GM06990 (cell line): ENCODE measurements at places on chromosomes 7 and 10.

DNA sequence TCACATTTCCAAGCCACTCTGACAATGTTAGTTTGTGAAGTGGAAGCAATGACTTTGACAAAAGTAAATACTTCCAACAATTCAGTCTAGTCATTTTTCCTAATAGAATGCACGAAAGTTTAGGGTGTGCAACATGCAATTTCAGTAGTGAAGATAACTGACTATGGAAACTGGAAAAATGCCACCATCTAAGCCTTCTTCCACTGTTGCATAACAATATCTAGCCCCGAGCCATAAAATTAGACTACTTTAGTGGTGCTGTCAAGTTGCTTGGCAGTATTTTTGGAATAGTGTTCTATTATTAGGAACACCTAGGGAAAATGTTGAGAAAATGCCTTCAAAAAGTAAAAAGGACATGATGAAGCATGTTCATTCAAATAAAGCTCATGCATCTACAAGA is 17.9 kb downstream of the SEMA3A start:
- no peak for DNase-seq

DNA sequence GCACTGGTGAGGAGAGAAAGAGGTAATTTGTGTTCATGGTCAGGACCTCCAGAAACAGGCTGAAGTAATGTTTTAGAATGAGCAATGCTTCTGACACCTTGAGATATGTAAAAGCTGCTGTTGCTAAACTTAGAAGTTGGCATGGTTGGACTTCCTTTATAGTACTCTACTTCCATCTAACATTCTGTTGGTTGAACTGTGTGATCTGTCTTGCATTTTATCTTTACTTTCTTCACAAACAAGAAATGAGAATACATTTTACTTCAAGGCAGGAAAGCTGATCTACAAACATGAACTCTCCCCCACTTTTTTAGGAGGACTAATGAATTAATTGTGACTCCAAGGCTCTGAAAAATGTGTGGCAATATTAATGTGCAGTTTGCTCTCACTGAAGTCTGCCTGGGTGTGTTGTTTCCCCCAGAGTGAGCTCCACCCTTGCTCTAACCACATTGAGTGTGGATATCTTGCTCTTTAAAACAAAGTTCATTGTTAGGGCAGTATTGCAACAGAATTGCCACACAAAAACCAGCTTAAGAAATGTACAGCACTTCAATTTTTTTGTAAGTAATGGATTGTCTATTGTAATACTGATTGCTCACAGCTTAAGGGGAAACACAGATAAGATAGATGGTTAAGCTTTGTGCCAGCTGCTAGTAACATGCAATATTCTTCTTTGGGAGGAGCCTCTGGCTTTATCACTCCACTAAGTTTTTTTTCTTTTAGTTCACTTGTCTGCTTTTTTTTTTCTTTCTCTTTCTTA is 69.0 kb downstream of the ADD3 start:
- DNase-seq: peak; percentile 55

DNA sequence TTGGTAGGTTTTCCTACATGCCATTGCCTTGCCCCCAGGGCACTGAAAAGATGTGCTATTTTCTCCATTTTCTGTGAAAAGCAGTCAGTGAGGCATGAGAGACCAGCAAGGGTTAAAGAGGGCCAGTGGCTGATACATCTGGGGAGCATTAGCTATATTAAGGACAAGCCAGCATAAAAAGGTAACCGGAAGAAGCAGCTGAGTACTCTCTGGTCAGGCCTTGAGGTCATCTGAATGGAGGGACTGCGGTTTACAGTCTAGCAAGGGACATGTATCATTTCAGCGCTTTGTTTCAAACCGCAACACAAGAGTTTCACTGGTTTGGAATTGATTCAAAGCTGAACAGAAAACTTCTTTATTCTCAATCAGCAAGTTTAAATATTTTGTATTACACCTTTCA is 120.4 kb downstream of the EPDR1 start:
- no peak for DNase-seq

GRCh38 chr7:109950256-109950655 is 1140.7 kb upstream of the LRRN3 start:
- DNase-seq: no peak

- no peak for DNase-seq
These were observed 155.9 kb downstream of the CDK14 start for GRCh38 chr7:90752051-90752450.

GRCh38 chr10:11173042-11173441 is 155.4 kb downstream of the CELF2 start:
- no peak for DNase-seq

- no peak for DNase-seq
These were observed 583.6 kb upstream of the LRRN3 start for GRCh38 chr7:110507369-110507768.

DNA sequence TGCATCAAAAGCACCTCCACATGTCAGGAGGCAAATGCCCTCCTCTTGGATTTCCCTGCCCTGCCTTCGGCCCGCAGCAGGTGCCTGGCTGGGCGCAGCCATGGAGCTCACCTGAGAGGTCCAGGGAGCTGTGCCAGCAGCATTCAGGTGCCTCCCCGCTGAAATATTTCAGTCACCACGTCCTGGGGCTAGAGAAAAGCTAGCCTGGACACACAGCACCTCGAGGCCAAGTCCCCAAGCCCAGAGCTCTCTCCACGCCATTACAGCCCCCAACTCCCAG is 102.7 kb downstream of the MAD1L1 start:
- no peak for DNase-seq

DNA sequence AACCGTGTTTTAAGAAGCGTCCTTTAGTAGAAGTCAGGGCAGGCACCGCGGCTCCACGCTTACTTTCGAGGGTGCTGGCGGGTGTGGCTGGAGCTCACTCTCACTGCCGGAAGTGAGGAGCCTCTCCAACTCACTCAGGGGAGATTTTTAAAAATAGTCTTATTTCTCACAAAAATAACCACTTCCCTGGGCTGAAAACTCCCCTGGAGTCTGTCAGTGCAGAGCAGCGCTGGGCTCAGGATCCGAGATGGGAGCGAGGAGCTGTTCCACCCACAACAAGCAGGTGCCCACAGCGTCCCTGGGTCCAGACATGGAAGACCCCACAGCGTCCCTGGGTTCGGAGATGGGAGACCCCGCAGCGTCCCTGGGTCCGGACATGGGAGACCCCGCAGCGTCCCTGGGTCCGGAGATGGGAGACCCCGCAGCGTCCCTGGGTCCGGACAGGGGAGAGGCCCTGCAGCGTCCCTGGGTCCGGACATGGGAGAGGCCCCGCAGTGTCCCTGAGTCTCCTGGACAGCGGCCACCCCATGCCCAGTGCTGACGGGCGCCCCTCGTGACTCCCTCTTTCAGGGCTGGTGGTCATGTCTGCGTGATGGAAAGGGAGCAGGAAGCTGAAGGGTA is 51.2 kb downstream of the VIPR2 start:
- DNase-seq: no peak

- peak; percentile 43 for DNase-seq
These were observed 7.0 kb downstream of the NAT16 start for GRCh38 chr7:101172854-101173751.

DNA sequence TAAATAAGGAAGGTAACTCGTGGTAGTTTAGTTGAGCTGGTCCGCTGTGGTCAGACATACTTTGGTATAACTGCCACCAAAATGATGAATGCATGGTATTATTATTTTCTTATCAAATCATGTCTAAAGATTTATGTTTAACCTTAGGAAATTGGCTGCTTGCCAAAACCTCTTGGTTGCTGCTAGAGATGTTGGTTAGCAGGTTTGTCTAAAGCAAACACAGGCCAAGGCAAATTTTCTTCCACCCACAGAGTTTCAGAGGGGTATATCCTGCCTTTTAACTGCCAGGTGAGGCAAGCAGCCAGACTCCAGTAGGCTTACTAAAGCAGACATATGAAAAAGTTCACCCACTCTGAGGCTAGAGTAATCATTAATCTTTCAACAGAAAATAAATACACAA is 101.4 kb downstream of the SEMA3E start:
- DNase-seq: no peak

- DNase-seq: peak; percentile 26
These were observed 1.4 kb upstream of the TSPAN15 start for GRCh38 chr10:69449841-69450240.

DNA sequence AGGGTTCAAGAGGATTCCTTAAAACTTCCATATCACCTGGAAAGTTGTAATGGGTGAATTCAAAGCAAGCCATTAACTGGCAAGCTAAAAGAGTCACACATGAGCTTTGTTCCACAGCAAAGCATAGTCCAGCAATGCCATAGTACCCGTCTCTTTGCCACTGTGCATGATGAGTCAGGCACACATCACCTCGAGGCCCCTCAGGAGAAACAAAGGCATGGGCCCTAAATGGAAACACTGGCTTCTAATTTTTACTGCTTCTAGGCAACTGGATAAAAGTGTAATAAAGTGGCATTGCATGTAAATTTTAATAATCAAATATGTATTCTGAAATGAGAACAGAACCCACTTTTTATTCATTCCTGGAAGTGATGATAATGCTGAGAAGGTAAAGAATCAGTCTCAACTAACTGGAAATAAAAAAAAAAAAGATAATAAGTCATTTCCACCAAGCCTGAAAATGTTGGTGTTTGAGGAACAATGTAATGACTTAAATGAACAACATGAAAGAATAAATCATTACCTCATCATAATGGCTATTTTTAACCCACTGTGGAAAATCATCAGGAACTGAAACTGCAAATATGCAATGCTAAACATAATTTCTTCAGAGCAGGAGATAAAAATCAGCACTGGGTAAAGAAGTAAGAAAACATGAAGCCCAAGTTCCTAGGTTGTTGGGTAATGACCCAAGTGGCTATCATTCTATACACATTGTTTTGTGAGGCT is 104.9 kb downstream of the CDK6 start:
- DNase-seq: peak; percentile 52

DNA sequence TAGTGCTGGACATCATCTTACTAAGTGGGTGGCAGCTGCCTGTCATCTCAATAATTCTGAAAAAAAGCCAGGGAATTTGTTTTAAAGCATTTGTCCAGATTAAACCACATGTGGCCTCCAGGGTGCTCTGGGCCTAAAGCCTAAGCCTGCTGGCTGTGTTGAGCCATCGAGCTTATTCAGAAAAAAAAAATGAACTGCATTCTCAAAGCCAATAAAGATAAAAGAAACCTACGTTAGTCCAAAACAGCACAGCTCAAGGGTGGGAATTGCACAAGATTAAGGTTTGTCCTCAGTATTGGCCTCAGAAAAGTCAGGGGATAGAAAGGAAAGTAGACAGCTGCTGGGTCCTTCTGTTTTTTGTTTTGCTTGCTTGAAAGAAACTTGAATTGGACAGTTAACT is 22.6 kb upstream of the PRTFDC1 start:
- no peak for DNase-seq

- no peak for DNase-seq
These were observed 500.1 kb upstream of the ZMIZ1 start for GRCh38 chr10:78568620-78569019.

GRCh38 chr10:29714096-29714874 is 79.5 kb upstream of the SVIL start:
- no peak for DNase-seq

GRCh38 chr7:125256446-125256845 is 326.8 kb upstream of the POT1 start:
- DNase-seq: no peak

GRCh38 chr10:16986406-16987205 is 143.0 kb downstream of the CUBN start:
- no peak for DNase-seq

DNA sequence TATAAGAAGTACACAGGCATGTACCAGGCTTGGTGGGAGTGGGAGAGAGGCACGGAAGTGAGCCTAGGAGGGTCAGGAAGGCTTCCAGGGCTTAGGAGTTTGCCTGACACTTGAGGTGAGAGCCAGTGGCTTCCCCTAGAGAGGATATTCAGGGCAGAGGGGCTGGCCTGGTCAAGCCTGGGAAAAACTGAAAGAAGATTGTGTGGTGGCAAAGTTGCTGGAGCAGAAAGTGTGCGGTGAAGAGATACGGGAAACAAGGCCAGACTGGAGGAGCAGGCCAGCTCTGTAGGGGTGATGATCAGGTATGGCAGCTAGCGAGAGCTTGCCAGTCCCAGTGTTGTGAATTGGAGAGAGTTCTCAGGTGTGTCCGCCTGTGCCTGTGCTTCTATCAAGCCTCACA is 129.9 kb downstream of the CCNY start:
- no peak for DNase-seq

DNA sequence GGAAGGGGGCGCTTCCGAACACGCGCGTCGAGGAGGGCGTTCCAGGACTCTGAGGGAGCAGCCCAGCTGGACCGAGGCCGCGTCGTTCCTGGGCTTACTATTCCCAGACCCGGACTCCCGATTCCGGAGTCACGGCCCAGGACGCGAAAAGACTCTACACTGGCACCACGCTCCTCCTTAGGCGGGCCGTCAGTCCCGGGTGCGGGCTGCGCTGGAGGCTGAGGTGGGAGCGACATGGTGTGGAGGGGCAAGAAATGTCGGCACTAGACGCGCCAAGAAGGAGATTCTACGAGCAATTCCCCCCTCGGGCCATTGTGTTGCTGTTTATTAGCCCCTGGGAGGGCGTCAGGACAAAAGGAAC is 584 bp upstream of the RUNDC3B start:
- DNase-seq: no peak

DNA sequence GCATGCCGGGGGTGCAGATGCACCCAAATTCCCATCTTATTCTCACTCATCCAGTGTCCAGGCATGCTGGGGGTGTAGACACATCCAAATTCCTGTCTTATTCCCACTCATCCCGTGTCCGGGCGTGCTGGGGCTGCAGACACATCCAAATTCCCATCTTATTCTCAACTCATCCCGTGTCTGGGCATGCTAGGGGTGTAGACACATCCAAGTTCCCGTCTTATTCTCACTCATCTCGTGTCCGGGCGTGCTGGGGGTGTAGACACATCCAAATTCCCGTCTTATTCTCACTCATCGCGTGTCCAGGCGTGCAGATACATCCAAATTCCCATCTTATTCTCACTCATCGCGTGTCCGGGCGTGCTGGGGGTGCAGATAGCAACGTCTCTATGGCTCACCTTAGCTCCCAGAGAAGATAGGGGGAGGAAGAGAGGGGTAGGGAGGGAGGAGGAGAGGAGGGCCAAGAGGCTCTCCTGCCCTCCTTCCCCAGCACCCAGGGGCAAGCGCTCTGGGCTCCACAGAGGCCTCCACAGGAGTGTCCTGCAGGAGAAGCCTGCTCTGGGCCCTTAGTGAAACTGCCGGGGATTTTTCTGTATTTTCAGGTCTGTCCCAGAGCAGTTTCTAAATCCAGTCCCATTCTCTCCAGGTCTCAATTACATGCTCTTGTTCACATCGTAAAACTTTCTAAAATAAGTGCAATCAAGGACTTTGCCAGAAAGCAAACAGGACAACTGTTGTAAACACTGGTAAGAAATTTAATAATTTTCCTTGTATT is 210.8 kb downstream of the DIP2C start:
- no peak for DNase-seq
